Stimulated activated CD8-positive, alpha-beta memory T cell treated with anti-CD3 and anti-CD28 coated beads, Interleukin-12 subunit alpha, Interleukin-12 subunit beta, amount 100 ng/mL, for 4 hours (primary cell): ENCODE measurements at places on chromosomes 3 and 15.

GRCh38 chr3:36493051-36493450 is 112.7 kb downstream of the STAC start:
- DNase-seq: no peak

- no peak for DNase-seq
Measured at GRCh38 chr3:88031642-88032077, 27.1 kb downstream of the CGGBP1 start.

DNA sequence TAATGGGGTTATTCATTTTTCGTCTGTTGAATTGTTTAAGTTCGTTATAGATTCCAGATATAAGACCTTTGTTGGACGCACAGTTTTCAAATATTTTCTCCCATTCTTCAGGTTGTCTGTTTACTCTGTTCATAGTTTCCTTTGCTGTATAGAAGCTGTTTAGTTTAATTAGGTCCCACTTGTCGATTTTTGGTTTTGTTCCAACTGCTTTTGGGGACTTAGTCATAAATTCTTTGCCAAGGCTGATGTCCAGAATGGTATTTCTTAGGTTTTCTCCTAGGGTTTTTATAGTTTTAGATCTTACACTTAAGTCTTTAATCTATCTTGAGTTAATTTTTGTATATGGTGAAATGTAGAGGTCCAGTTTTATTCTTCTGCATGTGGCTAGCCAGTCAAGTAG is 58.9 kb upstream of the ZNF280D start:
- DNase-seq: no peak

DNA sequence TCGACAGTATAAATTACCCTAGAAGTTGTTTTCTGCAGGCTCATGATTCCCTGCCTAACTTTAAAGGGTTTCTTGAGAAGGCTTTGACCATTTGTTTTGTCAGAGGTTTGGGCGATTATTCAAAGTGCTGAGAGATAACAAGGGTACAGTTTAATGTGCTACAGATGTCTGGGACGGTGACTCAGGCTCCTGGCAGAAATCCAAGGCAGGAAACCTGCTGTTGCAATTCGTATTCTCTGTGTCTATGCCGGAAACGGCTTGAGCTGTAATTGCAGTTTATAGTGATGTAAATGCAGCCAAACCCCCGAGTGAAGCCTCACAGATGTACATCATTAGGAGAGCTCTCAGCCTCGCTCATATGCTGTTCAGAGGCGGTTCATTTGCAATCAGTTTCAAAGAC is 65.6 kb downstream of the SYNPR start:
- no peak for DNase-seq

DNA sequence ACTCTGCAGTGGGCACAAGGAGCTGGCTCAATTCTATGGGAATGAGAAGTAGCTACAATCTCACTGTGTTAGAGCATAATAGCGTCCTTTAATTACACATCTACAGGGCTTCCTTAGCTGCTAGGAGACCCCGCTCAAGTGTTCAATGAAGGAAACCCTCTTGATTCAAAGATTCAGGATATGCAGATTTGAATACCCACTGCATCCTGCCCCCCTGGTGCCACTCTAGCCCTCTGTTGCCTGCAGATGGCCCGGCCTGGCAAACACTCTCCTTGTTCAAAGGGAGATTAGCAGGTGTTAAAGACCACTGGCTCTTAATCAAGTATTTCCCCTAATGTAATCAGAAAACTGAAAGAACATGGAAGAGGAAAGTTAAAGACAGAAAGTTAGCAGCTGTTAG is 356.6 kb downstream of the VGLL3 start:
- no peak for DNase-seq

GRCh38 chr15:93617443-93617842 is 528.4 kb upstream of the RGMA start:
- DNase-seq: no peak

GRCh38 chr3:22122567-22122966 is 371.6 kb upstream of the ZNF385D start:
- DNase-seq: no peak

- DNase-seq: no peak
Measured at GRCh38 chr15:69134791-69135190, 25.6 kb upstream of the GLCE start.
